Stimulated activated CD8-positive, alpha-beta memory T cell treated with anti-CD3 and anti-CD28 coated beads, Interleukin-7, amount 100 ng/mL, for 24 hours (primary cell): ENCODE measurements at places on chromosomes 2 and 18.

GRCh38 chr18:58845928-58846724 is 18.6 kb upstream of the ZNF532 start:
- DNase-seq, result no peak

DNA sequence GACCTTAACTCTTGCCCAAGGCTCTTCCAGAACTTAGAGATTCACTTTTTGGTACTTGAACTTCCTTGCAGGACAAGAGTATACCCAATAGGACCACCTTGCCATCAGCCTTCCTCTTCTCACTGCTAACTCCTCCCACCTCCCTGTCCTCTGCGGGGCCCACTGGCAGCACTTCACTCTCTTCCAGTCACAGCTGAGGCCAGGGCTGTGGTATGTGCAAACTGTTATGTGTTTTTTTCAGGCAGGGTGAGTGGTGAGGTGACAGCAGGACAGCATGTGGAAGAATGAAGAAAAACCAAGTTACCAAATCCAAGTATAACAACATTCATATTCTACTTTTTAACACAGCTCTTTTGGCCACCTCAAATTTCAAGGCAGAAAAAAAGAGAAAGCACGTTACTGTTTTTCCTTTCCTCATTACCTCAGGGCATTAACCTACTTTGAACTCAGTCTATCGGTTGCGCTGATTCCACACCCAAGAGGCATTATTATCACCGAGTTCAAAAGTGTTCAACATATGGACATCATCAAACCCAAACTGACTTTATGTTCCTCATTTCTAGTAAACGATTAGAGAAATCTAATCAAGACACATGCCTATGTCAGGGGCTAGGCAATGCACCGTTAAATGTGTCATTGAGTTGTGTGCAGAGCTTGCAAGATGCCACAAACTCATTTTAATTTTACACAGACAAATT is 605.2 kb upstream of the SYT4 start:
- DNase-seq, result no peak

DNA sequence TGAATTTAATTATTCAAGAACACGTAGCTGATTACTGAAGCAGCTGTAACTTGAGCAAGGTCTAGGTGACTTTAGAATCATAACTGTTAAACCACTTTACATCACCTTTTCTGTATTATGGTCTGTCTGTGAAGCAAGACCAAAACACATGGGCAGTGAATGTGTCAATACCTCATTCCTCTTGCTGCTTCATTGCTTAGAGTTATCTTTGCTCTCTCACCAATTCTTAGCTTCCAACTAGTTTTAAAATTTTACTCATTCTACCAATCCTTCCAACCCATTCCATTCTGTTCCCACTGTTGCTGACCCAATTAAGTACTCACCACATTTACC is 80.2 kb downstream of the MIB1 start:
- no peak for DNase-seq

DNA sequence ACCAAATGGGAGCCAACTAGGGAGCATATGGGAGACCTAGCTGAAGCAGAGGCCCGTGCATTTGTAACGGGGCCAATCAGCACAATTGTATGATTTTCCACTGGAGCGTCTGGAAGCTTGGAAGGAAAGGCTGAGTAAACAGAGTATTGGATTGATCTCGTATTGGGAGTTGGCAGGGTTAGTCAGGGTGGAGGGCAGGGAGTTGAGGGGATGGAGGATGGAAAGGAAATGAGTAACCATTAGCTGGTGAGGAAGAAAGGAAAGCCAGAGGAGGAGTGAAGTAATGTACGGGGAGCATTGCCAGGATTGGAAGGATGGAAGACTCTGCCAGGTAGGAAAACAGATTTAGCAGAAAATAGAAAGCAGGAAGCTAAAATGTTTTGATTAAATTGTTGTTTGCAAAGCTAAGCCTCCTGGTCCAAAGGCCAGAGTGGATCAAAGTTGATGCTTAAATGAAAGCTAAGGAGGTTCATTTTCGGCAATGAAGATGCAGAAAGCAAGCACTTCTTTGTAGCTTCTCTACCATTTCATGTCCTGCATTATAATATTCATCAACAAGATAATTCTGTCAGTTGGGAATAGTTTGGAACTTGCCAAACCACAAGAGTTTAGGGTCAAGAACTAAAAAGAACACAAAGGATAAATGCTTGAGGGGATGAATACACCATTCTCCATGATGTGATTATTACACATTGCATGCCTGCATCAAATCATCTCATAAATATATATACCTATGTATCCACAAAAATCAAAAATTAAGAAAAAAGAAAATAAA is 75.6 kb upstream of the TTN start:
- DNase-seq, result no peak

GRCh38 chr2:102005989-102006885 is 14.5 kb downstream of the IL1R2 start:
- no peak for DNase-seq

- no peak for DNase-seq
These were observed 120.7 kb downstream of the FEZ2 start for GRCh38 chr2:36477315-36477714.

GRCh38 chr2:221178139-221178538 is 394.0 kb downstream of the EPHA4 start:
- no peak for DNase-seq

GRCh38 chr2:67037655-67038054 is 359.5 kb upstream of the ETAA1 start:
- no peak for DNase-seq

GRCh38 chr18:29328932-29329331 is 1152.0 kb upstream of the CDH2 start:
- DNase-seq, result no peak

GRCh38 chr2:147017951-147018645 is 826.7 kb upstream of the ACVR2A start:
- DNase-seq, result no peak

GRCh38 chr2:70442301-70443077 is 111.1 kb downstream of the TGFA start:
- DNase-seq, result no peak

GRCh38 chr2:150135223-150135883 is 352.1 kb downstream of the RND3 start:
- DNase-seq, result no peak

- no peak for DNase-seq
These were observed 16.5 kb downstream of the NMUR1 start for GRCh38 chr2:231513746-231514224.

GRCh38 chr2:106960683-106961161 is 74.8 kb upstream of the ST6GAL2 start:
- DNase-seq, result no peak

GRCh38 chr18:62329691-62330454 is 4.8 kb downstream of the TNFRSF11A start:
- DNase-seq, result no peak

DNA sequence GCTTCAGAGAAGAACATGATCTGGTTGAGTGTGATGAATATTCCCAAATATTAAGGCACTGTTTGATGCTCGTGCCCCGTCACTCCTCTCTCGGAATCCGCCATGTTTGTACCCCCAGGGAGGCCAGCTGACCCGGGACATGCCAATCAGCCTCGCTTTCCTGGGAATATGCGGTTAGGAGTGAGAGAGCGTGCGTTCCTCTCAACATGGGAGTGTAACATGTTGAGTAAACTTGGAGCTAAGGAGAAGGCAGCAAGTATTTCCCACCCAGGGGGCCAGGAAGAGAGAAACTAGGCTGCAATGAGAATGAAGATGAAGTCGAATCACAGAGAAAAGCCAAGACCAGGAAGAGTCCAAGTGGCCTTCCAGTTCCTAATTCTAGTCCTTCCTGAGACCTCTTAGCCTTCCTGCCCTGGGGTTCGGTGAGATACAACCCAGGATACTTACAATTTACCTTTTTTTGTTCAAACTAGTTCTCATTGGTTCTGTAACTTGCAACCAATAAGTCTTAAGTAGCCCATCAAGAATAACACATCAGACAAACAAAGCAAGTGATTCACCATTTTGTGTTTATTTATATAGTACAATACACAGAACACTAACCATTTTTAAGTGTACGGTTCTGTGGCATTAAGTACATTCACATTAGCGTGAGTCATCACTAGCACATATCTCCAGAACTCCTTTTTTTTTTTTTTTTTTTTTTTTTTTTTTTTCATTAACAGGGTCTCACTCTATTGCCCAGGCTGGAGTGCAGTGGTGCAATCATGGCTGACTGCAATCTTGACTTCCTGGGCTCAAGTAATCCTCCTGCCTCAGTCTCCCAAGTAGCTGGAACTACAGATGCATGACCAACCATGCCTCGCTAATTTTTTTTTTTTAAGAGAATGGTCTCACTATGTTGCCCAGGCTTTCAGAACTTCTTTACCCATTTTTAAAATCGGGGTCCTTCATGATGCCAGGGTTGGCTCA is 36.4 kb upstream of the SLC1A4 start:
- no peak for DNase-seq

DNA sequence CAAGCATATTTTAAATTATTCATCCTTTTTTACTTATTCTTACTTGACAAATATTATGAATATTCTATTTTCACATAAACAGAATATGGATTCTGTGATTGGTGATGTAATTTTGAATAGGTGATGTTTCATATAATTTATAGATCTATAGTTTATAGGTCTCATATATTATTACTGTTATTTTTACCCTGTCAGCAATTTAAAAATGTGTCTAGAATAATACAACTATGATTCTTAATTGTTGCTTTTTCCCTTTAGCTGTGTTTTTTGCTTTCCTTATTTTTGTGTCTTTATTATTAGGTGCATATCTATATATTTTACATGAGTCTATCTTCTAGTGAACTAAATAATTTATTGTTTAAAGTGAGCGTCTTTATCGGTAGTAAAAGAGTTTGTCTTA is 226.7 kb upstream of the FSIP2 start:
- no peak for DNase-seq

GRCh38 chr2:71882949-71883472 is 264.7 kb downstream of the CYP26B1 start:
- no peak for DNase-seq

- DNase-seq, result no peak
These were observed 365.2 kb downstream of the AKAIN1 start for GRCh38 chr18:4831791-4832375.

- no peak for DNase-seq
These were observed 5.3 kb upstream of the DLX1 start for GRCh38 chr2:172079838-172080640.

GRCh38 chr2:30225131-30225762 is 6.1 kb upstream of the LBH start:
- no peak for DNase-seq

GRCh38 chr18:54240629-54241107 is 16.2 kb upstream of the MBD2 start:
- DNase-seq, result no peak
